ENCODE measurements at places on chromosomes 5 and 9.

- DNase-seq = no peak
Measured at GRCh38 chr5:168042284-168043068, 249.0 kb upstream of the WWC1 start.

- DNase-seq = no peak
Measured at GRCh38 chr9:17229945-17230560, 95.2 kb downstream of the CNTLN start.

DNA sequence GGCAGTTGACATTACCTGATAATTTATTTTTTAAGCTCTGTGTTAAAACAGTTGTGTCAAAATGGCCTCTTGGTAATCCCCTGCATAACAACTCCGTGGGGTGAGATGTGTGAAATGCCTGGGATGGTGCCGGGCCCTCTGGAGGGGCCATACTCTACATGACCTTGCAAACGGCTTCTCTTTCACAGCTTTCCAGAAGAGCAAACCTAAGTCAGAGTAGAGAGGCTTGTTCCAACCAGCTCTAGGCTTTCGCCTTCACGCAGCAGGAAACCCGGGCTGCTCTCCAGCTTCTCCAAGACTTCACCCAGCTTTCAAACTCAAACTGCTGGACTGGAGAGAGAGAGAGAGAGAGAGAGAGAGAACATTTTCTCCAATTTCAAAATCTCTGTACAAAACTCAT lies 120.1 kb downstream of the SNX18 start:
- DNase-seq = no peak

DNA sequence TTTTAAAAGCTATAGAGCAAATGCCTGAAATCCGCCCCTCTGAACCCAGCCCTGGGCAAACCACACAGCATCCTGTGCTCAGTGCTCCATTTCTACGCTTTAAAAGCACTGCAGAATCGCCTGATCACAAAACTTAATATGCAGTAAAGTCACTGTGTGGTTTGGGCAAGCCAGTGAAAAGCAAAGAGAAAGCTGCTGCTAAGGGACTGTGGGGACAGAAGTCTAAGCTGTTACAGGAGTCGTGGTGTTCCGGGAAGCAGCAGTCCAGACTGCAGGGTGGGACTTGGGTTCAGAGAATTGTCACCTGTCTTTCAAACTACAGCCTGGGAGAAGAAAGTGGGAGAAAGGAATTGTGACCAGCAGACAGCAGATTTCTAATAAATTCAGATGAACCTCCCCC lies 8.2 kb downstream of the RAPGEF1 start:
- no peak for DNase-seq

GRCh38 chr9:114925672-114926071 lies 4.7 kb downstream of the TNFSF8 start:
- no peak for DNase-seq

All from stimulated activated CD8-positive, alpha-beta memory T cell treated with anti-CD3 and anti-CD28 coated beads, Interleukin-7, amount 100 ng/mL, for 48 hours (primary cell).